ENCODE measurements at places on chromosomes 11 and 22.

GRCh38 chr11:101478587-101479369 is 105.0 kb downstream of the TRPC6 start:
- DNase-seq, result peak; percentile 77

DNA sequence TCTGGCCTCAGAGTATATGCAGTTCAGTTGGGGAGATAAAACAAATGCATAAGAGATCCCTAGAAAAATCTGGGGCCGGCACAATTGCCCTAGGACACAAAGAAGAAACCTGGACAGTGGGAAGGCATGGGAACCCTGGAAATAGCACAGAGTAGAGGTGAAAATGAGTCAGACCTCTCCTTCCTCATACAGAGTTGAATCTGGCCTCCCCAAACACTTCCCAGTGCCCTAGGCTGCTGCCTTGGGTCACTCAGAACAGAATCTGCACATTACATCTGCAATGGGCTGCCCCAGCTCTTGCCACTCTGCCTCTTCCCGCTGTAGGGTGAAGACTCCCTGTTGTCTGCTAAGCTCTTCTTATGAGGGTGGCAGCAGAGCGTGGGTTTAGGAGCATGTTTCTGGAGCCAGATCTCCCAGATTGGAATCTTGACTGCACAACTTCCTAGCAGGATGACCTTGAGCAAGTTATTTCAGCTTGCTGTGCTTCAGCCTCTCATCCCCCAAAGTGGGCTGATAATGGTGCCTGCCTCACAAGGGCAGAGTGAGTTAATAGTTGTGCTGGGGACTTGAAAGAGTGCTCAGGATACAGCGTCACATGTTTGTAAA is 47.1 kb upstream of the NECTIN1 start:
- DNase-seq, result no peak

DNA sequence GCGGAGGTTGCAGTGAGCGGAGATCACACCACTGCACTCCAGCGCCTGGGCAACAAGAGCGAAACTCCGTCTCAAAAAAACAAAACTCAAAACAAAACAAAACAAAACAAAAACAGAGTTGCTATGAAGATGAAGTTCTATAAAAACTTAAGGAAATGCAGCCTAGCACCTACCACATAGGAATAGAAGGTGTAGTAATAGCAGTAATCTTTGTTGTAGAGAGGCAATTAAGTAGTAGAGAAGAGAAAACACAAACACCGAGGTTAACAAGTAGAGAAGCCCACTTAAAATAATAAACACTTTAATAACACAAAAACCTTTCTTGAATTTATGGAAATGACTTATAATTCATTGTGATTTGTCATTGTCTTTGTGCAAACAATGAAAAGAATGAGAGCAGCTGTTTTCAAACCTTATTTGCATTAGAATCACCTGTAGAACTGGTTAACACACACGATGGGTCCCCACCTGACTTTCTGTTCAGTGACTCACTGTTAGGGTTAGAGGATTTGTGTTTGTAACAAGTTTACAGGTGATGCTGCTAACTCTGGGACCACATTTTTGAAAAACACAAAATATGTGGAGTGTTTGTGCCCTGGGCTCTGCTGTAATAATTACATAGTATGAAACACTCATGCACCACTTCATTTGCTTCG is 43.1 kb downstream of the TYR start:
- no peak for DNase-seq

DNA sequence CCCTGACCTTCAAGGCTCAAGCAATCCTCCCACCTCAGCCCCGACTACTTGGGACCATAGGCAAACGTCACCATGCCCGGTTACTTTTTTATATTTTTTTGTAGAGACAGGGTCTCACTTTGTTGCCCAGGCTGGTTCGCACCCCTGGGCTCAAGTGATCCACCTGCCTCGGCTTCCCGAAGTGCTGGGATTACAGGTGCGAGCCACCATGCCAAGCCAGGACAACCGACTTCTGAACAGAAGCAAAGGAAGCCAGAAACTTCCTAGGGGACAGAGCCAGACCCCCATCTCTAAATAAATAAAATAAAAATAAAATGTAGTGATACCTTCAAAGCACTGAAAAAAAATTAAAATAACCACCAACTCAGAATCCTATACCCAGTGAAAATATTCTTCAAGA is 26.4 kb downstream of the C11orf58 start:
- DNase-seq, result no peak

GRCh38 chr22:46001426-46002106 is 24.6 kb upstream of the WNT7B start:
- no peak for DNase-seq

GRCh38 chr11:68038718-68039525 is at the start of gene TCIRG1:
TSS of gene TCIRG1 (plus strand) at chr11:68039025. CDS start at chr11:68041272, 2,247 bp downstream.
- DNase-seq, result peak; percentile 94

DNA sequence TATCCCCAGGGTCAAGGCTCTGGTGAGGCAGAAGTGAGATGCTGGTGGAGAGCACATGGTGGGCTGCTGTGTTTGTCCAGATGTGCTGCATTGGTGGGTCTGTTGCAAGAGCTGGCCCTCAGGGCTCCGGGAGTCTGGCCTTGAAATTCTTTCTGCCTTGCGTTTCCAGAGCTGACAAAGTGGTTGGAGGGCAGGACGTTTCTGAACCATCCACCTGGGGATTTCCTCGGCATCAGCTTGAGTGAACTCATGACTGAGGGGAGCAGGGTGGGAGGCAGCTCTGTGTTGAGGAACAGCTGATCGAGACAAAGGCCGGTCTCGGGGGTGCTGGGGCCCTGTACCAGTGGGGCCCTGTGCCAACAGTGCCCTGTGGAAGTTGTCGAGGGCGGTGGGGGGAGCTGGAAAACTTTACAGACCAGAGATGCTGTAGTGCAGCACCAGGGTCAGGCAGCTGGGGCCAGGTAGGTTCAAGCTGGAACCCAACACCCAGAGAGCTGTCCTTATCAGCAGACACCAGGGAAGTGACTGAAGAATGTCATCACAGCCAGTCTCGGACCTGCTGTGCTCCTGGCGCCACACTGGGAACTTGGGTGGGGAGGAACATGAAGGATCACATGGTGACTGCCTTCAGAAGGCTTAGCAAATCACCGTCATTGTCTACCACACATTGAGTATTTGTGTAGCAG is 4.9 kb downstream of the TSKU start:
- no peak for DNase-seq

DNA sequence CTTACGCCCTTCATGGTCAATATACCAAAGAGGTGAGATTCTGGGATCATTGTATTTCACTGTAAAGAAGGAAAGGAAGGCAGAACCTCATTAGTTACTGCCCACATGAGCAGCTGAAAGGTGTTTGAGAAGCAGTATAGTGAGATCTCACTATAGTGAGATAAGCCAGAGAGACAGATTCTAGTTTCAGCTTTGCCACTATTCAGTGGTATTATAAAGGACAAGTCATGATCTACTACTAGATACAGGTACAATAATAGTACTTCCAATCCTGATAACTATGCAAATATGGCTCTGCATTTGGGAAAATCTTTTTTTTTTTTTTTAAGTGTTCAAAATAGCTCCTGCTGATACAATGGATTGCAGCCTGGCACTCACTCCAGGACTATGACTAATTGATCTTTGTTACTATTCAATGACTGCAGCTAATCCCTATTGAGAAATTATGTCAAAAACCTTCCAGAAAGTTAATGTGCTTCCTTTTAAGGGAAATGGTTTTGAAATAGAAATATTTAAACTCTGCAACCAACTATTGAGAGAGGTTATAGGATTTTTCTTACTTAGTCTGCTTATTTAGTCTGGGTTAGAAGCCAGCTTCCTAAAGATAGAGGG is 8.3 kb upstream of the DLAT start:
- DNase-seq, result no peak

DNA sequence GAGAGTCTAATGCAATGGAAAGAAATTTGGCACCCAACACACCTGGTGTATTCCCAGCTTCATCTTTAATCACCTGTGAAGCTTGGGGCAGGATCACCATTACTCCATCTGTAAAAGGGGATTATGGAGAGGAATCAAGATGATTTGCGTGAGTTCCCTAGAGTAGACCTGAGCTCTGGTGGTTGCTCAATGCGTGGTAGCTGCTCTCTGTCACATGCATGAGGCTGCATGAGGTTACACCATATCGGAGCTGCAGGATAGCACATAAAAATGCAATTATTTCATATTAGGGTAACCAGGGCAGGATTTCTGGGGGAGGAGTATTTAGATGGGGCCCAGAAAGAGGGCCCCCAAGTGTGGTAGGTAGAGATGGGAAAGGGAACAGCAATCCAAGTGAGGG is 35.3 kb upstream of the CLMP start:
- DNase-seq, result no peak

GRCh38 chr11:119295178-119295577 is 21.8 kb downstream of the MCAM start:
- DNase-seq, result no peak

GRCh38 chr11:50178737-50179136 is 146.1 kb downstream of the OR4C45 start:
- no peak for DNase-seq

- no peak for DNase-seq
Measured at GRCh38 chr11:43267856-43268580, 43.8 kb upstream of the API5 start.

DNA sequence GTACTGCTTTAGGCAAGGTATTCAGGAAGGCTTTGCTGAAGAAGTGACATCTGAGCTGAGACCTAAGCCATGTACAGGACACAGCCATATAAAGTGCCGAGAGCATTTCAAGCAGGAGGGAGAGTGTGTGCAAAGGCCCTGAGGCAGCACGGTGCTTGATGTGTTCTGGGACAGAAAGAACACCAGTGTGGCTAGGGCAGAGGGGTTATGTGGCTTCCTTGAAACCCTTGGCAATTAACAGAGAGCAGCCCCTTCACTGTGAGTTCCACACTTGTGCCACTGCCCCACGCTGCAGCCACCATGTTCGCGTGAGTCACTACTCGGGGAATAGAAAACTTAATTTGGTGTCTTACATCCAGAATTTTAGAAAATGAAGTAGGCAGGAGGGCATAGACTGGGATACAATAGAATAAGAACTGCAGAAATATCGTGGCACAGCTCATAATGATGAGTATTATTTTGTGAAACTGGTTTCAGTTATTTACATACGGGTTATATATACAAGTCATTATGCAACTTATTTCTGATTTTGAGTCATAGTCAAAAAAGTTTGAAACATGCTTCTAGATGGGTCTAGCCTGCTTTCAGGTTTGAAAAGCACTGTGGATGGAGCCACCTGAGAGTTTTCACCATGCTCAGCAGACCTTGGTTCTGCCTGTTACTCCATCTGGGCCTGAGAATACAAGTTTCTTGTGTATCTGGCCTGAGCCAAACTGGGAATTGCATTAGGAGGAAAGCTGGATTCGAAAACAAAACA is 11.8 kb downstream of the IL10RA start:
- no peak for DNase-seq

GRCh38 chr11:120185706-120186455 is 25.0 kb upstream of the OAF start:
- DNase-seq, result peak; percentile 65

- DNase-seq, result no peak
Measured at GRCh38 chr22:48711669-48712068, 1116.0 kb downstream of the BRD1 start.

DNA sequence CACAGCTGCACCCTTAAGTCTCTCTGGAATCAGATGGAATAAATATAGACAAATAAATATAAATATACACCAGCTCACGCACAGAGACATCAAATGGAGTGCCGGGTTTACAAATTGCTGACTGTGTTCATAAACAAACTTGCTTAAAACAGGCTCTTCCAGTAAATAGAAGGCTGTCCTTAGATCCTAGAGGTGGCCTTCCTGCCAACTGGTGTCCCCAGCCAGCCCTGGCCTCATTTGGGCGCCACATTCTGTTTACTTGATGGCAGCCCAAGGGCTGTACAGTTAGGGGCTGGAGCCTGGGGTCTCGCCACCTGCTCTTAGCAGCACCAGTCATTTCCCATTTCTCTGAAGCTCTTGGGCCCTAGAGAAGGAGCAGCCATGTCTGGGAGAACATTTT is 20.8 kb downstream of the ARFGAP2 start:
- DNase-seq, result no peak

GRCh38 chr11:34600339-34601084 is 20.4 kb upstream of the EHF start:
- no peak for DNase-seq

- peak; percentile 94 for DNase-seq
Measured at GRCh38 chr11:118415739-118416068, 14.3 kb downstream of the ATP5MG start.

DNA sequence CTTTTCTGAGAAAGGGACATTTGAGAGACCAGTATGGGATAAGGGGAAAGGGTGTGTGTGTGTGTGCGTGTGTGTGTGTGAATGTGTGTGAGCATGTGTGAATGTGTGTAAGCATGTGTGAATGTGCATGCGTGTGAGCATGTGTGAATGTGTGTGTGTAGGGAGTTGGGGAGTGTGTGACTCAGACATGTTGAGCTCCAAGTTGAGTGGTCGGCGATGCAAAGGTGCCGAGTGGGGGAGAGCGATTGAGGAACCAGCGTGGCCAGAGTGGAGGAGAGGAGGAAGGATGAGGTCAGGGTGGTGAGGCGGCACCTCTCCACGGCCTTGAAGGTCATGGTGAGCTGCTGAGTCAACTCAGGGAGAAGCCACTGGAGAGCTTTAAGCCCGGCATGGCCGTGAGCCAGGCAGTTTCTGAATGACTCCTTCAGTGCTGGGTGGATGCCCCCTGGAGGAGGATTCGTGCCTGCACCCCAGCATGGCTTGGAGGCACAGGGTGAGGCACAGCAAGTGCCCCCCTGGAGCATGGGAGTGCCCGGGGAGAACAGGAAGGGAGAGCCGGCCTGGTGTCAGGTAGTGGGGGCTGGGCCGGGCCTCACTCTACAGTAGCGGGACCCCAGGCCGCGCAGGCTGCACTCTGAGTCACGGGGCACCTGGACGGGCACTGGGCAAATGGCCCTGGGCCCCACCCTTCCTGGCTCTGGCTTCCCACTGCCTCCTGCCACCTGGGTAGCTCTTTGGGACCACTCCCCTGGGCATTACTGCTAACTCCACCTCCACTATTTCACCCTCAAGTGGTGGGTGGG is 8.2 kb upstream of the CCDC88B start:
- peak; percentile 89 for DNase-seq

GRCh38 chr22:26385164-26385563 is 43.9 kb upstream of the ASPHD2 start:
- no peak for DNase-seq

DNA sequence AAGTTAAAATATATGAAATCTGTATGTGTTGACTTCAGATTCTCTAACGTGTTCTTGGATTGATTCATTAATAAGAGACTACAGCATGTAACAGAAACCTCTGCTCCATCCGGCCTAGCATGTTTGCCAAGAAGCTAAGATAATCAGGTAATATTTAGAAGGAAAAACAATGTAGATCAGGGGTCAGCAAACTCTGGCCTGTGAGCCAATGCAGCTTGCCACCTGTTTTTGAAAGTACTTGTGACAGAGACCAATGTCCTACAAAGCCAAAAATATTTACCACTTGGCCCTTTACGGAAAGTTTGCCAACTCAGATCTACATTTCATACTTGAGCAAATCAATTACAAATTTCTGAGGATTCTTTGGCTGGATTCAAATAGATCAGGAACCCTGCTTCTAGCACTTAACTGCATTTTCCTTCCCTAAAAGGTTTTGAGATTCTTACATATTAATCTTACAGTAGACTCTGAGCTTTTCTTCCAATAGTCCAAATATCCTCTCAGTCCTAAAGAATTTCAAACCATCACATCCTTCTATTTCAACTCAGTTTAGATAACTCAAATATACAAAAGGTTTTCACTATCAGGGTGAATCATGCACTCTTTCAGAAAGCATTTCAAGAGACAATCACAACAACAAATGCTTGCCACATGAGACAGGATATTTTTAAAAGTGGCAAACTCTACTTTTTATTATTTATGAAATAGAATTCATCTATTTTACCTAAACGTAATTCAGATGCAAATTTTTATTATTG is 29.5 kb downstream of the APOL5 start:
- no peak for DNase-seq

GRCh38 chr11:86214710-86215109 is 29.8 kb upstream of the EED start:
- no peak for DNase-seq

- no peak for DNase-seq
Measured at GRCh38 chr22:46990937-46991550, 228.6 kb downstream of the TBC1D22A start.
